ENCODE measurements at places on chromosomes 4 and X.

- DNase-seq, result no peak
Measured at GRCh38 chr4:120007191-120007871, 59.3 kb downstream of the MAD2L1 start.

DNA sequence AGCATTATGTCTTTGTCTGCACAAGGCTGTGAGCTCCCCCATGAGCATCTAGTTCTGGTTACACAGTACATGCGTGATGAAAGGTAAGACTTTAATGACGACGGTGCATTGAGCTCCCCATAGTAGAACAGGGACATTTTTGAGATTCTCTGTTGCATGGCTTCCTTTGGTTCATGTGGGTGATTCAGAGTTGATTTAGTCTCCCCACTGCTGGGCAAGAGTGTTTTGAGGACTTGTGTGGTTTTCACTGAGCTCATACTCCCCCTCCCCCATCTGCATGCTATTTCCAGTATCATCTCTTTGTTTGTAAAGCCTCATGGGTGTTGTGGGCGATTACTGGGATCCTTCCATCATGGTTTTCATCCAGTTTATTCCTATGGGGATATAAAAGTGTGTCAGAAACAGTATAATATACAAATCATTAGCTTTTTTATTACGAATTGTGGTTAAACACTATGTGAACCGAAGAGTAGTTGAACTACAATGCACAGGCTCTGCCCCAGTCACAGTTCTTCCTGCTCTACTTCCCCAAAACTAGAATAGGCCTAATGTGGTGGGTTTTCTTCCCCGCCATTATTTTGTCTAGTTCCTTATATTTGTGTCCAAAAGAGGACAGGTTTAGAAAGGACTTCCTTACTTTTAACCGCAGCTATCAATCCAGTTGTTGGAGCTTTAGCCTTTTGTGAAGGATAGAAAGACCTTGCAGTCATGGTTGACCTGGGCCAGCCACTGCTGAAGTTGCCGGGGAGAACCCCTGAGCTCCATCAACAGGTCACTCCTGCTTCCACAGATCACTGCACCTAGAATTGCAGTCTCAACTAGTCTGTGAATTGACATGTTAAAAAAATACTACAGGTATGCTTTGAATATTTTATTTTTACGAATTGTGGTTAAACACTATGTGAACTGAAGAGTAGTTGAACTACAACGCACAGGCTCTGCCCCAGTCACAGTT, 30.4 kb downstream of the KIT start:
- DNase-seq, result no peak

GRCh38 chr4:154709550-154709949, 34.2 kb upstream of the LRAT start:
- DNase-seq, result no peak

GRCh38 chrX:103503163-103503852, 16.0 kb downstream of the RAB40A start:
- DNase-seq, result no peak

GRCh38 chrX:106774981-106775380, 27.5 kb upstream of the TBC1D8B start:
- no peak for DNase-seq

GRCh38 chr4:36091997-36092396, 152.3 kb downstream of the ARAP2 start:
- DNase-seq, result no peak

DNA sequence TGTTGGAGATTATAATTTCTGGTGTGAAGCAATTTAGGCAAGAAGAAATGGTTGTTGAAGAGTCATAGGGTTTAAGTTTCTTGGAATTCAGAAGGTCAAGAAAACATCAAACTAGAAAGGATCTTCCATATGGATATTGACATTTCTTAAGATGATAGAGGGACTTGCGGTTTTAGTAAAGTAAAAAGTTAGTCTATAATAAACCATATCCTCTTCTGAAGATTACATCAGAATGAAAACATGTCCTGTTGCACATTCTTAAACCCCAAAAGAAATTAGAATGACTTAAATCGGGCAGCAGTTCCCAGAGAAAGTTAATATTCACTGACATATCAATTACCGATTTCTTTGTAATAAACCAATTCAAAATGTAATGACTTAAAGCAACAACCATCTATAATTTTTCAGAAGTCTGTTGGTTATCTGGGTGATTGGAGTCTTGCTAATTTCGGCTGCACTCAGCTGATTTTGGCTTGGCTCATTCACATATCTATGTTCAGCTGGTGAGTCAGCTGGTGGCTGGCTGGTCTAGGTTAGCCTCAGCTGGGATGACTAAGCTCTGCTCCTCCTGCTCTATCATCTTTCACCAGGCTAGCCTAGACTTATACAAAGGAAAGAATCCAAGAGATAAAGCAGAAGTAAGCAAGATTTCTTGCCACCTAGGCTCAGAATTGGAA, 24.4 kb upstream of the DYNLT3 start:
- no peak for DNase-seq

DNA sequence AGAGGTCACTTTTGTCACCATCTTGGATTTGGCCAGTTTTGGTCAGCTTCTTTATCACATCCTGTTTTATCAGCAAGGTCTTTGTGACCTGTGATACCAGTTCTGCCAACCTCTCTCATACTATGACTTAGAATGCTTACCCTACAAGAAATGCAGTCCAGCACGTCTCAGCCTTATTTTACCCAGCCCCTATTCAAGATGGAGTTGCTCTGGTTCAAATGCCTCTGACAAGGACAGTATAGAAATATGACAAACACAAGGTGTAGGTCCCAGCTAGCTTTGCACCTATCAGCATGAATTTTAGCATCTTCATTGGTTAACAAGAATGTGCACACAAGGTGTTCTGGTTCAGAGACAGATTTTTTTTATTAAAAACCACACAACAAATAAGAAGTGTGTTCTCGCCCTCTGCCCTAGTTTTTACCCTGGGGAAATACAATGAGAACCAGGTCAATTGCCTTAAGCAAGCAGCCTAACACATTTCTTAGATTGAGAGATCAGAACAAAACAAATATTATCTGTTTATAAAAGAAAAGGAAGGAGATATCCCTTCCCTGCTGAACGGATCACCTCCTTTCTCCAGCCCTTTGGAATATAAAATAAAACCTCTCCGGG, 962.3 kb upstream of the PRKX start:
- DNase-seq, result no peak

DNA sequence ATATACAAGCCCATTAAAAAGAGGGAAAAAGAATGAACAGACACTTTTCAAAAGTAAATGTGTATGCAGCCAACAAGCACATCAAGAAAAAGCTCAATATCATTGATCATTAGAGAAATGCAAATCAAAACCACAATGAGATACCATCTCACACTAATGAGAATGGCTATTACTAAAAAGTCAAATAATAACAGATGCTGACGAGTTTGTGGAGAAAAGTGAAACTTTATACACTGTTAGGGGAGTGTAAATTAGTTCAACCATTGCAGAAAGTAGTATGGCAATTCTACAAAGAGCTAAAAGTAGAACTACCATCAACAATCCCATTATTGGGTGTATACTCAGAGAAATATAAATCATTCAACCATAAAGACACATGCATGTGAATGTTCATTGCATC, 203.0 kb downstream of the ARAP2 start:
- no peak for DNase-seq

GRCh38 chrX:24396236-24396930, 35.9 kb downstream of the SUPT20HL1 start:
- no peak for DNase-seq

DNA sequence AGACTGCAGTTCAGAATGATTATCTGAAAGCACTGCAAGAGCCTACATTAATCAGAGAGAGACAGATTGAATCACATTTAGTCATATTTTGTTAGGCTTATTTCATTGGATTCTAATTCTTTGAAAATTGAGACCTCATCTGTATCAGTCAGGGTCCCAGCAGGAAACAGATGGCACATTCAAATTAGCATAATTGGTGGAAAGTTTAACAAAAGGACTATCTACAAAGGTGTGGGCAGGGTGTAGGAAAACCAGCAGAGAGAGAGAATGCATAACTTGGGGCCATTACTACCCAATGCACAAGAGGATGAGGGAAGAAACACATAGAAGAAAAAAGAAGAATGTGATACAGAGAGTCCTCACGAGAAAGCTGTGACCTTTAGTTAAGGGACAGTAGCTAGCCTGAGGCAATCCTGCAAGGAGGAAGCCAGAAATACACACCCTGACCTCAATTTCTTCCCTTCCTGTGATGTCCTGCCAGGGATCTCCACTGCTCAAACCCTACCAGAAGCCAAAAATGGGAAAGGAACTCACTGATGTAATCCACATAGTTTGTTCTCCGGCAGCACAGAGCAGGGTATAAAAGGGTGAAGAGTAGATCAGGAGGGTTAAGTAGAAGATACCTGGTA, 17.7 kb upstream of the XKRX start:
- no peak for DNase-seq

Data from activated naive CD4-positive, alpha-beta T cell treated with anti-CD3 and anti-CD28 coated beads, Interleukin-2, amount 10 ng/mL, durations not matched to agents 7 days and 5 days (primary cell).